Mucosa of descending colon (tissue), 3 donors: ENCODE measurements at places on chromosomes 3 and 15.

- no peak for DNase-seq
Observed at GRCh38 chr3:69994919-69995318, 4.6 kb upstream of the SAMMSON start.

DNA sequence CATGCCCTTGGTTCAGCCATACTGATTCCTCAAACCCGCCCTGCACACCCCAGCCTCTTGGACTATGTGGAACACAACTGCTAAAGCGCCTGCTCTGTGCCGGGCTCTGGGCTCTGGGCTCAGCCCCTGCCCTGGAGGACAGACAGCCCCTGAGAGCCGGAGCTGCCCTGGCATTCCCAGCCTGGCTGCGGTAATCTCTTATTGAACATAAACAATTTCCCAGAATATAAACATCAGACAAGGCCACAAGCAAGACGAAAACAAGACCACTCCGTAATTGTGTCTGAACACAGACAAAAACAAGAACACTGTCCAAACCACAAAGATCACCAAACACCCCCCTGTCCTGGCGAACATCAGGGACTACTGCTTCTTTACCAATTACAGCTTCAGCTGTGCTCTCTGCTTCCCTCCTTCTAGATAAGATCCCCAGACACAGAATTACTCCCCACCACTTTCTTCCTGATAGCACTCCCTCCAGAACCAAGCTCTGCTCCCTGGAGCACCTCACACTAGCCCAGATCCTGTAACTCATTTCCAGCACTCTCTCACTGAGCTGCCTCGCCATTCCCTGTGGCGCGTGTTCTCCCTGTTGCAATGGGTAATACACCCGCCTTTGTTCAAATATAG lies 57.1 kb upstream of the TLE3 start:
- DNase-seq, result no peak

DNA sequence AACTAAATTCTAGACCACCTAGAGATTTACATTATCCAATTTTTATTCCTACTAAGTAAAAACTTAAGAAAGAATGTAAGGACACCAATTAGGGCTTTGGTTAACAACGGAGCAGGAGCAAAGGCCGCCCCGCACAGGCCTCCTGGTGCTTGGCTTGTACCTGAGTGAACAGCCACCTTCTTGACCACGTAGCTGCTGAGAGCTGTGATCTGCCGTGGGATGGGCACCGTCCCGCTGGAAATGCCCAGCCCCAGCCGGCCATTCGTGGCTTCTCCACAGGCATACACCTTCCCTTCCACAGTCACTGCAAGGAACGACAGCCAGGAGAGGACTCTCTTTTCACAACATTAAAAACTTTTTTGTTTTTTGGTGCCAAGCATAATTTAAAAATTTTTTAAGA lies 79.6 kb upstream of the OCA2 start:
- DNase-seq, result no peak

GRCh38 chr15:88828791-88829190 lies 25.6 kb downstream of the ACAN start:
- DNase-seq, result no peak

GRCh38 chr15:69185706-69186105 lies 25.3 kb downstream of the GLCE start:
- DNase-seq, result no peak

GRCh38 chr3:134643150-134643675 lies 7.6 kb downstream of the KY start:
- DNase-seq, result no peak

- no peak for DNase-seq
Observed at GRCh38 chr3:45499529-45499928, 95.0 kb upstream of the LIMD1 start.

- DNase-seq, result no peak
Observed at GRCh38 chr3:23239211-23240068, 36.3 kb downstream of the UBE2E2 start.

DNA sequence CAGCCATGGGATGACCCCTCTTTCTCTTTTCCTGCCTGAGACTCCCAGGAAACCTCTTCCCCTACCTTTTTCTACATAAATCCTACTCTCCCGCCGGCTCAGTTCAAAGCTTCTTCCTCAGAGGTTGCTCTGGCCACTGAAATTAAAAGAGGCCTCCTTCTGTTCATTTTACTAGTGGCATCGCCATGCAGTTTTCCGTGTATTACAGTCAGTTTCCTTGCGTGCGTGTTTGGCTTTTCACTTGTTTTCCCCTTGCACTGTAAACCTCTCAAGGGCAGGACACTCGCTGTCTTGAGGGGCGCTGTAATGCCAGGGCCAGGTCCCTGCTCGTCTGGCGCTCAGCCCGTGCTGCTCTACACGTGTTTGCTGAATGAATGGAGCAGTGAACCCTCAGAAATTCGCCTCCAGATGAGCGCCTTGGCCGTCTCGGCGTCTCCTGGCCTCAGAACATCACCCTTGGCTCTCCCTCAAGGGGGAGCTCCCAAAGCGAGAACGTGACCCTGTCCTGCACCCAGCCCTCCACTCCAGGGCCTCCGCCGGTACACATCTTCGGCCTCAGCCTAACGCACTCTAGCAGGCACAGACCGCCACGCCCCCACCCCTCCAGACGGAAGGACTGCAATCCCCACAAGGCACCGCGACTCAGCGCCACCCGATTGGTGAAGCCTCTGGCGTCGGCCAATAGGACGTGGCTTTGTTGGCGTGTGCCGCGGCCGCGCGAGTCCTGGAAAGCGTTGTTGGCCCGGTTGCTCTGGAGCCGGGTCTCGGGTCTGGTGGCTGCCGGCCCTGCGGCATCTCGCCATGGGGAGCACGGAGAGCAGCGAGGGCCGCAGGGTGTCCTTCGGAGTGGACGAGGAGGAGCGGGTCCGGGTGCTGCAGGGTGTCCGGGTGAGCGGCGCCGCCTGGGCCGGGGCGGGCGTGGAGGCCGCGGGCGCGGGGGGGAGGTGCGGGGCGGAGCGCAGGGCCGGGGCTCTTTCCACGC lies at the start of gene CHCHD6:
Gene CHCHD6 (plus strand): TSS at position 729 of the 982 bp plus-strand sequence. CDS start 73 bp downstream, at position 802.
- DNase-seq, result peak; percentile 97

DNA sequence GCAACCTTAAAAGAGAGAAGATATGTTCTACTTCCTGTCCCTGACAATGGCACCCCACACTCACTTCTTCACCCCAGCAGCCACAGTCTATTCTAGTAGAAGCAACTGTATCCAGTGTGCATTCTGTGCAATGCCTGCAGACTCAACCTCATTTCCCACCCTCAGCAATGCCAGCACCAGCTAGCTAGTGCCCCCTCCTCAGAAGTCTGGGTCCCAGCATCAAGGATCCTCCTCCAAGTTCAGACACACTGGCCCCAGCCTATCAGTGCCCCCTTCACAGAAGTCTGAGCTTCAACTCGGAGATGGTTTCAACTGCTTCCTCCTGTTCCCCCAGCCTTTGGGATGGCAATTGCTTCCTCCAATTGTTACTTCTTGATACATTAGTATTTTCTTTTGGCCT lies 268.3 kb downstream of the MEX3B start:
- DNase-seq, result no peak

DNA sequence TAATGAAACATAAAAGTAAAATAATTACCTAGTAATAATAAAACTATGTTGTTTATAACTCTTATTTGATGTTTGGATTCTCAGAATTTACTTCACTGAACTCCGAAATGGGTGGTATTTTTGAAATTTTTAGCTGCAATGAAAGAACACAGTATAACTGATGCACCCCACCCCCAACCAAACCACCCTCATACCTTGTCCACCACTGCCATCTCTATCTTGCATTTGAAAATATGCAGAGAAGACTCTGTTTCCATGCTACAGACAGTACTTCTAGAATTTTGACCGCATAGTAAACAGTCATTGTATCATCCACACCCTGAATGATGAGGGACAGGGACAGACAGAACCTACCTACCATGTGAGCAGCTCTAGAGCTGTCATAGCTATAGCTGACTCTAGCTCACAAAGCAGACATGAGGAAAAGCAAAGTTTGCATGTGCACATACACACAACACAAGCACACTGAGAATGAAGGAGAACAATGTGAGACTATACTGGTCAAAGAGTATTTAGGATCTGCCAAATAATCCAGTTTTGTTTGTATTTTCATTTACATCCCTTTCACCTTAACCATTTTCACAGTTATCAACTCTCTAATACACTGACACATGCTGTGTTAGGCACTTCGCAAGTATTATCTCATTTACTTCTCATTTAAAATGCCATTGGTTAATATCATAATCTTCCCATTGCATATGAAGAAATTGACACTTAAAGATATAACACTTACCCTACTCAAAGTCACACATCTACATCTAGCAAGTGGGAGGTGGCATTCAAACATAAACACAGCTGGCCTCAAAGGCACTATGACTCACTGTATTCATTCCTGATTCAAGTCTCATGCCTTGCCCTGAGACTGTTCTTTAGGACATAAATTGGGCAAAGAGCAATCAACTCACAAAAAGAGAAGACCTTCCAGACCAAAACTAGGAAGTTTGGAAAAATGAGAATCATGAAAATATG lies 1014.7 kb upstream of the CFAP20DC start:
- DNase-seq, result no peak

- peak; percentile 66 for DNase-seq
Observed at GRCh38 chr3:146065573-146066006, 95.4 kb downstream of the PLOD2 start.

DNA sequence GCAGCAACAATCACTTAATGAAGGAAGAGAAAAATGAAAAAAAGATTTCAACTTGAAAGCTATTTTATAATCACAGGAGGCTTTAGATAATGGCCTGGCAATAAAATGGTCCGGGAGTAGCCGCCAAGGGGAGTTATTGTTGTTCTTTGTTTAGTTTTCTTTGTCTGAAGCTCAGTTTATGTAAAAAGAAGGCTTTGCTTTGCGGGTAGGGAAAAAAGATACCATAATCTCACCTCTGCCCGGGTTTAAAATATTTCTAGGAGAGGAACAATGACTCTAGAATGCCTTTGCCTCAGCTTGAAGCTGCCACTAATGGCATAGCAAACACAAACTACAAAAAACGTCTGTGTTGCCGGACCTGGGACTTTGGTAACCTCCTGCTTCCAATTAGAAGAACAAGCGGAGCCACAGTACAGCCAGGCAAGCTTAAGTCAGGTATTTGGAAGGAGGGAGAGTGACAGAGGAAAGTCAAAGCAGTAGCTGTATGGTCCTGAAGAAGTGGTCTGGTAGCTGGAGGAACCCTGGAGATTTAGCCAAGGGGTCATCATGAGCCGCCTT lies 764.5 kb downstream of the TUSC7 start:
- no peak for DNase-seq

DNA sequence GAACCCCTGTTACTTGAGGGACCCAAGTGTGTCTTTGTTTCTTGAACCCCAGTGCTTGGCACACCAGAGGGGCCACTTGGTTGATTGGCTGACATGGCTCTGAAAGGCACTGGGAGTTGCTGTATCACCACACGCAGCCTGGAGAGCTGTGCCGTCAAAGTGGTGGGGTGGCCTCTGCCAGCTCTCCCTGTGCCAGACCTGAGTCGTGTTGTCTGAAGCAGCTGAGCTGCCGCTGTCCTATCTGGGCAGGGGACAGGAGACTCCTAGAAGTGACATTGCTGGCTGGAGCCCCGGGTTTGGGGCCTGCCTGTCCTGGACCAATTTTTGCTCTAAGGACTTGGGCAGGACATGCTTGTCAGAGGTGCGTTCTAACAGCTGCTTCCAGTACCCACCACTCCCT lies 5.5 kb upstream of the SNX22 start:
- DNase-seq, result no peak

- DNase-seq, result no peak
Observed at GRCh38 chr15:34154725-34155204, 52.9 kb downstream of the PGBD4 start.

GRCh38 chr15:98715890-98716443 lies 67.6 kb downstream of the IGF1R start:
- DNase-seq, result no peak

DNA sequence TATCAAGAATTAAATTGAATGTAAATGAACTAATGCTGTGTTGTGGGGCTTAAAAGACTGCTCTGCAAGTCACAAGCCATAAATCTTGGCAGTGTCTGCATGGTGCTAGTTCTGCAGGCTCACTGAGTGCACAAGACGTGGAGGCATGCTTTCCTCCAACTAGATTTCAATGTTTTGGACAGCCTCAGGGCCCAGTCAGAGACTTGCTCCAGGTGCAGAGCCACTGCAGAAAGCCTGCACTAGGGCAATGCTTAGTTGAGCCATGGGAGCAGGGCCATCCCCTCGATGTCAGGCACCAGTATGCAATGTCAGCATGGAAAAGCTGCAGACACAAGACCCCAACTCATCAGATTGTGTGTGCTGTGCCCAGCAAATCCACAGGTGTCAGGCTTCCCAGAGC lies 234.5 kb upstream of the CDIN1 start:
- DNase-seq, result no peak

- no peak for DNase-seq
Observed at GRCh38 chr3:49173792-49174170, 2.4 kb downstream of the KLHDC8B start.

GRCh38 chr3:149085828-149086231 lies 503 bp downstream of the HLTF start:
- DNase-seq, result no peak

DNA sequence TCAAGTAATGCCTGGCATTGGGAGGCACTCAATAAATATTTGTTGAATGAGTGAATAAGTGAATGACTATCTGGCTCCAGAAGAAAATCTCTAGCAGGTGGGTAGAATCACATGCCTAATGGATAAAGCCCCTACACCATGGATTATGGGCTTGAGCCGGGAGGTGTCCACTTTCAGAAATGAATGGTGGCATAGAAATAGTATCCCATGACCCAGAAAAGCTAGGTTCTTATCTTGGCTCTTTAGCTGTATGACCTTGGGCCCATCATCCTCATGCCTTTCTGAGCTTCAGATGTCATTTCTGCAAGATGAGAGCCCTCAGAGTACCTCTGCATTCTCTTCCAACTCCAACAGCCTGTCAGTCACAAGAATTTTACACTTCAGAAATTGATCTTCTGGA lies 37.3 kb upstream of the TNIK start:
- no peak for DNase-seq

- DNase-seq, result no peak
Observed at GRCh38 chr3:126456766-126457388, 18.8 kb downstream of the ZXDC start.

- DNase-seq, result no peak
Observed at GRCh38 chr3:15315003-15315402, 17.4 kb downstream of the SH3BP5 start.

- no peak for DNase-seq
Observed at GRCh38 chr3:104437131-104437750, 929.5 kb upstream of the ALCAM start.

- DNase-seq, result no peak
Observed at GRCh38 chr3:140467796-140468315, 210.0 kb upstream of the TRIM42 start.
